ENCODE measurements at places on chromosomes 3 and 15. TPM values are rescaled to one million over a fixed set of nuclear protein-coding genes. Genes with fewer than 3 reads are reported as not detected.
A peak's percentile ranks its signal among the peaks of the same experiment; 100 is the strongest.

SEMA3G gene
- total RNA-seq = 0.34 TPM

- DNase-seq = no peak
These were observed 31.6 kb upstream of the VPS39 start for GRCh38 chr15:42239528-42240182.

UROC1 gene
- not detected for total RNA-seq

DNA sequence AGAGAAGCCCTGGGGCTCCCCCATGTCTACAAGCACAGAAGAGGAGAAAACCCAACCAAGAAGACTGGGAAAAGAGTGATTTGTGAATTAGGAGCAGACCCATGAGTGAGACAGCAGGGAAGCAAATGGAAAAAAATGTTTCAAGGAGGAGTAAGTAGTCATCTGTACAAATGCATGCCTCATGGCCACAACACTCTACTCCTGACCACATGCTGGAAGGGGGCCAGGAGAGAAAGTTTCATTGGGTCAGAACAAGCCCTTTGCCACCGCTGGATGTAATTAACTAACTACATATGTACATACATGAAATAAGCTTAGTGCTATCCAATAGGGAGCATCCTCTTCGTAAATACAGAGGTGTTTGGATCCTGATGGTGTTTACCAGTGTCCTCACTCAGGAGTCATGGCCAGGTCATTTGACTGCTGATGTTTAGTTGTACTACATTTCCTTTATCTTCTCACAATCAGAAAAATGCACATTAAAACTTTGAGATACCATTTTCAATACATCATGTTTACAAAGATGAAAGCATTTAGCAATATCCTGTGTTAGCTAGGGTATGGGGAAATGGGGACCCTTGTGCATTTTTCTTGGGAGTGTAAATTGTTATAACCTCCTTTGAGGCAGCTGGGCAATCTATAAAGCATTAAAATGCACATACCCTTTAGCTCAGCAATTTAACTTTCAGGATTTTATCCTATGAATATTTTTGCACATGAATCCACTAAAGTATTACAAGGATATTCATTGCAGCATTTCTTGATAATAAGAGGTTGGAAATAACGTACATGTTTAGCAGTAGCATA is 27.1 kb downstream of the CLRN1 start:
- DNase-seq = peak; percentile 80

FETUB gene
- total RNA-seq = not detected

ZNF592 gene
- 1.4 TPM for total RNA-seq

KLHL6 gene
- not detected for total RNA-seq

DNA sequence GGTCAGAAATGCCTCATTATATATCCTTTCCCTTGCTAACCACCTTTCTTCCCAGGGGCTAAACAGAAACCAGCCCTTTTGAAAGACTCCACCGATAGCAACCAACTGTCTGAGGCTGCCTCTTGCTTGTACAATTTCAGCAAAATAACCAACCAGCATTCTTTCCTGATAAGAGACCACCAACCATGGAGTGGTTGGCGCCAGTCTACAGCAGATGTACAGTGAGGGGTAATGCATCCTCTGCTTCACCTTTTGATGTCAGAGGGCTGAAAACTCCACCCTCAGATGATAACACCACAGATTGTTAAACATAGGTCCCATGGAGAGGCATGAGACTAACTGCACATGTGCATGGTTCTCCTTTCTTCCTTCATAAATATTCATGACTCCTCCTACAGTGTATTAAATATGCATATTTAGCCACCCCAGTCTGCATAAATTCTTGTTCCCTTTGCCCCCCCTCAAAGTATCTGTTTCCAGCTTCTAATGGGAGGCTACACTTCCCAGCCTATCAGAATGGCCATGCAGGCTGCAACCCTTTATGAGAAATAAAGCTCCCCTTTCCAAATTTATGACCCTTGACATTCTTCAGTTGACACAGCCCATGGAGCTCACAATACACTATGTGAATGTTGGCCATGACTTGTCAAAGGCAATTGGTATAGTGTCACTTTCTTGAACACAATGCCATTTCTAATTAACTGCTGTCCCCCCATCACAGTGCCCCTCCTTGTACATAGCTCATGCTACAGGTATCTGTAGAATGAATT is 48.3 kb downstream of the GABRB3 start:
- DNase-seq = no peak

DNA sequence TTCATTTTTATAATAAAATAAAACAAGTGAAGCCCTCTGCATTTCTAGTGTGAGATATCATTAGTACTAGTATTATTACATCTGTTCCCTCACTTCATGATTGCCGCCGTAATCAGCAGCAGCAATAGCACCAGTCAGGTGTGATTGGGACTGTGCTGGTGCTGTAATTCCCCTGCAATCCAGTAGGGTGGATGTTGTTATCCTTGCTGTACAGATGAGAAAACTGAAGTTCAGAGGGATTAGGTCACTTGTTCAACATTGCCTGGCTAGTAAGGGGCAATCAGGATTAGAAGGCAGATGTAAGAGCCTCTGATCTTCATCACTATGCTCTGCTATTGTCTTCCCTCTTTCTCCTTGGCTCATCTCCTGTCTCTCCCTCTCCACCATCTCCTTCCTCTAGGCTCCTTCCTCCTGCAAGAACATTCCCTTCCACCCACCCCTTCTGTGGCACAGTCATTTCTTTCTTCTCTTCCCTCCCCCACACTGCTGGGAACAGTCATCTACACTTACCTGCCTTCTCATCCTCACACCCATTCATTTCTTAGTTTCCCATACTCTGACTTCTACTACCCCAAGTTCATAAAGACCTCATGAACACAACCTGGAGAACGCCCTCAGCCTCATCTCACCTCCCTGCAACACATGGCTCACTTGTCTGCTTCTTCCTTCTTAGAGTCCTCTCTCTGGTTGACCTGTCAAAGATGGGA is 29.7 kb downstream of the CRYGS start:
- no peak for DNase-seq

DNA sequence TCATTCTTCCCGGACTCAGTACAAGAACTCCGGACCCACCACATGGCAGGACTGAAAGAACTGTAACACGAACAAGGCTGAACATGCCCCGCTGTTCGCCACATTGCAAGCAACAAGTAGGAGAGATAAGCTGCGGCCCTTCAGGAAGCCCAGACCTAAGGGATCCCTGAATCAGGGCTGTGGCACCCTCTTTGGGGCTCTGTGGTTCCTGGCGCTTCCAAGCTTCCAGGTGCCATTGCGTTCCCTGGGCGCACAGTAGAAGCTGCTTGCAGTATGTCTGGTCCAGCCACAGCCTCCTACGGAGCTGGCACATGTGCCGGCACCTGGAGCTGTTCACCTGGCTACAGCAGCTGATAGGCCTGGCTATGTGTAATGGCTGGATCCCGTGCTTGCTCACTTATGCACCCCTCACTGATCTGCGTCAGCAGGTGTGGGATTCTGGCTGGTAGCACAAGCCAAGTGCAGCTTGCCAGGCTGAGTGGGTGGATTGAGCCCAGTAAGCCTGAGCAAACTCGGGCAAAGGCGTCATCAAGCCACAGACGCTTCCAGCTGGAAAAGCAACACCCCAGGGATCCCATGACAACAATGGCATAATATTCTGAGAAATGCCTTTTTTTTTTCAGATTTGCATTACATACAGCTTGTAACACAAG is 748.6 kb upstream of the GBE1 start:
- no peak for DNase-seq
